Iris pigment epithelial cell (primary cell): ENCODE measurements at places on chromosomes 11 and 22.

GRCh38 chr11:124861670-124862069, 3.6 kb upstream of the ROBO3 start:
- no peak for DNase-seq

GRCh38 chr22:26593763-26594162, 3.8 kb upstream of the TPST2 start:
- no peak for DNase-seq

DNA sequence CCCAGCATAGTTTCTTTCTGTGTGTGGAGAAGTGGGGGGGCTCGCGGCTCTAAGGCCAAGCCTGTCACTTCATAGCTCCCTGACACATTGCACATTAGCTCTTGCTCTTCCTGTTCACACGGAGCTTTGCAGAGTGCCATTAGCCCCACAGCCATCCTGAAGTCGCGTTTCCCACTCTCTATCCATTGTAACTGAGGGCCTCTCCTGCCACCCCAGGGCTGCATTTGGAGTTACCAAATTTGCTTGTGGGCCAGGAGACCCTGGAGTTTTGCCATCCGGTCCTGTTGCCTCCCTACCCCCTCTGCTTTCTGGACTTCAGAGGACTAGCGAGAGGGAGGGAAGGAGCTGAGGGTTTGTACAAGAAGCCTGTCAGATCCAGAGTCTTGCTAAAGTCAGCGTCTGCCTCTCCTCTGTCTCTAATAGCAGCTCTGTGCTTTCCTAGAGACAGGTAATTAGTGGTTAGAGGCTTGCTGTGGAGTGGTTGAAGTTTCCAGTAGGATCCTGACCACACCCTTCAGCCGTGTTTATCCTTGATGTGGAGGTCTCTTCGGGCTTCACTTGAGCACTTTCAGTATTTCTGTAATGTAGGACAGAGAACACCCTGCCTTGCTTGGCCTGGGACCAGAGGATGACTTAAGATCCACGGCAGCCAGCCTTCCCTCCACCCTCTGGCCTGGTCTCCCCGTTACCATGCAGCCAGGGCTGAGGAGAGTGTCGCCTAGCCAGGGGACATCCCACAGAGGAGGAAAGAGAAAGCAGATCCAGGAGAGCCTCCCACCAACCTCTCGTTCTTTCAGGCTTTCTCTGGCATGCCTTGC, 14.1 kb downstream of the DCPS start:
- peak; percentile 91 for DNase-seq

DNA sequence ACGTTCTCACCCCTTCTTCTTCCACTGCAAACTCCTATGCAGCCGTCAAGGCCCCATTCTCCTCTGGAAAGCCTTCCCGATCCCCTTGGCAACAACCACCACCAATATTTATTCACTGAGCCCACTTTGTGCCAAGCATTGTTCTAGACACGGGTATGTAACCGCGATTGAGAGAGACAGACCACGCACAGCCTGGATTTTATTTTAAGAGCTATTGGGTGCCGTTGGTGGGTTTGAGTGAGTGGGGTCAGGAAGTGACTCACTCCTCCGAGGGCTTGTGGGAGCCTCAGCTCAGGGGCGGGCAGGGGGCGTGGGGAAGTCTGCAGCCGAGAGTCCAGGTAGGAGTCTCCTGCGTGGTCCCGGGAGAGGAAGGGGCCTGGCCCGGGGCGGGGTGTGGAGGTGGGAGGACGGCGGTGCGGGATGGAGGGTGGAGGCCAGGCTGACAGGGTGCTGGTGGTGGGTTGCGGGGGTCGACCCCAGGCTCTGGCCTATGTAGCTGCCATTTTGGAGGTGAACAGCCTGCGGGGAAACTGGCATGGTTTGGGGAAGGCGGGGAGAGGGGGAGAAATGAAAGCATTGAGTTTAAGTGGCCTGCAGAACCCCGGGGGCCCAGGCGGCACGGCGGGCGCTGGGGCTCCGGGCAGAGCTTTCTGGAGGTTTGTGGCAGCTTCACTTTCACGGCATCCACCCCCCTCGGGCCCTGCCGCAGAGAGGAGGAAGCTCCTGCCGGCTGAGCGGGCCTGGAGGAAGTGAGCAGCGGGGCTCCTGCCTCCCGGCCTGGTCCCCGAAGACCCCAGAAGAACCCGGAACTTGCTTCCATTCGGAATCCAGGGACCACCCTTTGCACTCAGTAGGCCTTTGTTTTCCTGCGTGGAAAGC, 547 bp downstream of the PARVG start:
- DNase-seq = no peak

GRCh38 chr11:207863-208180, 314 bp downstream of the RIC8A start:
- DNase-seq = peak; percentile 70

GRCh38 chr22:34297536-34298120, 377.4 kb upstream of the LARGE1 start:
- DNase-seq = no peak

DNA sequence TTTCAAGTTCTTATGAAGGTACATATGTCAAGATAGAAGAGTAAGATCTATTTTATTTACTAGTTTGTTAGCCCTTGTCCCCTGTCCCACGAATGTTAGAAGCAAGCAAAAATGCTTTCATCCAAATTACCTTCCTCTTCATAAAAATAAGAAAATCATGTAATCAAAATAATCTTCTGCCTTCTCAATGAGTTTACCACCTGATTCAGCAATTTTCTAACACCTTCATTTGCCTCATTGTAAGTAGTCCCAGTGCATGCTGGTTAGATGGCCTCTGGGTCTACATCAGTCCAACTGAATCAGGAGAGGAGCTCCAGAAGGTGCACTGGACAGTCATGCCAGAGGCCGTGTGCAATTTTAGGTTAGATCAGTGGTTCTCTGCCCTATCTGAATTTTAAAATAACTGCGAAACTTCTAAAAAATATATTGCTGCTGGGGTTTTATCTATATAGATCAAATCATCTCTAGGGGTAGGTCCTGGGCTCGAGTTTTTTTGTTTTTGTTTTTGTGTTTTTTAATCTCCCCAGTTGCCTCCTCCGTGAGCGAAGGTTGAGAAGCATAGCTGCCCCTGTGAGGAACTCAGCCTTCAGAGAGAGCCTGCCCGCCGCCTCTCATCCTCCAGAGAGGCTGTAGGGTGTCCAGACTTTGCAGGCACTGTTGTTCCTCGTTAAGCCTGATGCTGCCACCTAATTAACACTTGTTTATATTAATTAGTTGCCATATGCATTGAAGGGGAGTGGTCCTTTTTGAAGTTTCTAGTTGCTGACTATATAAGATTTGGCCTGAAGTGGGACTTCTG, 32.2 kb downstream of the C22orf31 start:
- DNase-seq = no peak

- DNase-seq = no peak
Measured at GRCh38 chr22:20312396-20313191, 7.3 kb downstream of the DGCR6L start.

GRCh38 chr22:21038405-21038804, 6.0 kb upstream of the SLC7A4 start:
- DNase-seq = peak; percentile 44

DNA sequence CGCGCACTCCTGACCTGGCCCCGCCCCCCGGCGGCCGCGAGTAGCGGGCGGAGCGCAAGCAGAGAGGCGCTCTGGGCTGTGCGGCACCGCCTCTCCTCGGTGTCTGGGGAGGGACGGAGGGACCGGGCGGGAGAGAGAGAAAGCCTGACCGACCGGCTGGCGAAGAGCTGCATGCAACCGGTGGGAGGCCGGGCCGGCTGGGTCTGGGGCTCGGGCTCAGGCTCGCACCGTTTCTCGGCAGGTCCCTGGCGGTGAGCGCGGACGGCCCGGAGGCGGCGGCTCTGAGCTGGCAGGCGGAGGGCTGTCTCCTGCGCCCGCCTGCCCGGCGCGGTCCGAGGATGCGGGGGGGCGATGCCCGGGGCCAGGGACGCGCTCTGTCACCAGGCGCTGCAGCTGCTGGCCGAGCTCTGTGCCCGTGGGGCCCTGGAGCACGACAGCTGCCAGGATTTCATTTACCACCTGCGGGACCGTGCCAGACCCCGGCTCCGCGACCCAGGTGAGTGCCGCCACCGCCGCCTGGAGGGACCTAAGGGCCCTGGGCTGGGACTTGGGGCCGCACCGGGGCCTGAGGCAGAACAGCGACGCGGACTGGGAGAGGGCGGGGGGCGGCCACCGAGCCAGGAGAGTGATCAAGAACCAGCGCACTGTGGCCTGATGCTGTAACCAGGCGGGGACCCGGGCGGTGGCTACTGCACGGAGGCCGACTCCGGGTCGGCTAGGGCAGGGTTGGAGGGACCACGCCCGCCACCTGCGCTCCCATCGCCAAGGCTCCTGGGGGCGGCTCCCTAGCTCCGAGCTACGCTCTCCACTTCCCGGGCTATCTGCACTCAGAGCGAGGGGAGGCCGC, at the start of gene SYT9:
TSS of gene SYT9 (plus strand) at position 69 of the 847 bp plus-strand sequence. CDS start at position 352, 283 bp downstream.
- peak; percentile 26 for DNase-seq

DNA sequence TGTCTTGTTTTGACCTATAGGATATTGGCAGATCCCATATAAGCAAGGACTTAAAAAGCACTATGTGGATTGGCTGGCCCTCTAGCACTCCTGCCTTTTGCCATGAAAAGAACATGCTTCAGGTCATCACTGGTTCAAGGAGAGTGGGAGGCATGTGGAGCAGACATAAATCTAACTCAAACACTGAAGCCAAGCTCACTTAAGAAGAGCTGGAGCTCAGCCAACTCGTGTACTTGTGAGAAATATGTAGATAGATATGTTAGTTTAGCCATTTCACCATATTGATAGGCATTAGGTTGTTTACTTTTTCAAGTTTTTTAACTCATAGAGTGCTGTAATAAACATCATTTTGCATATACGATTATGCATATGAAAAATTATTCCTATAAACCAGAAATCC, 19.9 kb upstream of the BBOX1 start:
- peak; percentile 47 for DNase-seq

DNA sequence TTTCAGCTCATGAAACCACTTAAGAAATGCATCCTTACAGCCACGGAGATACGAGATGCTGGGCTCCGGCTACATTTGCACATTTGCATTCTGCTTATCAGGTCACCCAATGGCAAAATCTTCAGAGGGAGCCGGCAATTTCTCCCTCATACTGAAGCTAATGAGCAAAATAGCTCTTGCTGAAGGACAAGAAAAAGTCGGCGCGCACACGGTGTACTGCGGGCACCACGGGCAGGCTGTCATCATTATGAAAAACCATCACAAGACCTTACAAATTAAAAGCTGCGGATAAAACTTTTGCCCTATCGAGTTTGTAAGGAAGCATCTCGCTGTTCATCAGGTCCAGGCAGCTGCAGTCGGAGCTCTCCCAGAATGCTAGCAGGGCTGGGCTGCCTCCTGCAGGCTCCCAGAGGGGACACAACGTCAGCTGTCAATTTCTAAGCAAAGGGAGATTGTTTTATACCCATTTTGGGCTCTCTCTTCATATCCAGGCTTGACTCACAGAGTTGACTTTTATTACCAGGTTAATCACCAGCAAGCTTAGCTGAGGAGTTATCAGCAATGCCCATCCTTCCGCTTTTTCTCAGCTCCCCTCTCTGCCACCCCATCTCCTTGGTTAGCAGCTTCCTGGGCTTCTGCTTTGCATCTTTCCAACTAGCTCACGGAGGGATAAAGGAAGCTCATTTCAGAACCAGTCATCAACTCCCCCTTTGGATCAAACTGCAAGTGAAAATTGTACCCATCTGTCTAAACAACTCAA, 375.1 kb downstream of the OPCML start:
- no peak for DNase-seq

- no peak for DNase-seq
Measured at GRCh38 chr11:76706667-76707066, 36.1 kb upstream of the LRRC32 start.

DNA sequence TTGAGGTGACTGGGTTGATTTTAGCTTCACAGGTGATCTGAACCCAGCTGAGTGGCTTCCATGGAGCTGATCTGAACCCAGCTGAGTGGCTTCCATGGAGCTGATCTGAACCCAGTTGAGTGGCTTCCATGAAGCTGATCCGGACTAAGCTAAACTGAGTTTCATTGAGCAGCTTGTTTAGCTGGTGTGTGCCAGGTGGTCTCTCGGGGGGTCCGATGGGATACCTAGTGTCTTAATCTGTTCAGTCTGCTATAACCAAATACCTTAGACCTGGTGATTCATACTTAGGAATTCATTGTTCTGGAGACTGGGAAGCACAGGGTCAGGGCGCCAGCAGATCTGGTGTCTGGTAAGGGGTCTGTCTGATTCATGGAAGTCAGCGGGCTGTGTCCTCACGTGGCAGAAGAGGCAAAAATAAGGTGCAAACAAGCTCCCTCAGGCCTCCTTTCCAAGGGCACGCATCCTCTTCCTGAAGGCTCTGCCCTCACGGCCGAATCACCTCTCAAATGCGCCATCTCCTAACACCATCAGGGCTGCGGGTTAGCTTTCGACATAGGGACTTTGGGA, 52.5 kb upstream of the KCNQ1OT1 start:
- peak; percentile 40 for DNase-seq

GRCh38 chr11:28384418-28384817, 276.2 kb downstream of the METTL15 start:
- peak; percentile 99 for DNase-seq

DNA sequence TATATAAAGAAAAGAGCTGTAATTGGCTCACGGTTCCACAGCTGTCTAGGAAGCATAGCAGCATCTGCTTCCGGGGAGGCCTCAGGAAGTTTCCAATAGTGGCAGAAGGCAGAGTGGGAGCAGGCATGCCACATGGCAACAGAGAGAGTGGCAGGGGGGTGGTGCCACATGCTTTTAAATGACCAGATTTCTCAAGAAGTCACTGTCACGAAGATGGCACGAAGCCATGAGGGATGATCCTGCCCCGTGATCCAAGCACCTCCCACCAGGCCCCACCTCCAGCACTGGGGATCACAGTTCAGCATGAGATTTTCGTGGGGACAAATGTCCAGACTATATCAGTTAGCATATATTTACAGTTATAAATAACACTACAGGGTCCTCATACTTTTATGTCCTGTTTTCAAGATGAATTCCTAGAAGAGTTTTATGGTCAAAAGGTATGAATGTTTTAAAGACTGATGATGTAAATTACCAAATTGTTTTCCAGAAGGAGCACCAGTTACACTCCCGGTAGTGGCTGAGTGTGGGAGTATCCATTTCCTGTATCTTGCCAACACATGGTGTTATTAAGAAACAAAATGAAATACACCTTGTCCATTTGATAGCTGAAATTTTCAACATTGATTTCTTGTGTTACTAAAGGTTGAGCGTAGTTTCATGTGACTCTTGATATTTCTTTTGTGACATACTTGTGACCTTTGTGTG, 19.2 kb downstream of the FAM118A start:
- DNase-seq = no peak
